Stimulated activated CD8-positive, alpha-beta memory T cell treated with anti-CD3 and anti-CD28 coated beads, Interleukin-4, amount 100 ng/mL, for 1 hour (primary cell): ENCODE measurements at places on chromosomes 7 and 10.

DNA sequence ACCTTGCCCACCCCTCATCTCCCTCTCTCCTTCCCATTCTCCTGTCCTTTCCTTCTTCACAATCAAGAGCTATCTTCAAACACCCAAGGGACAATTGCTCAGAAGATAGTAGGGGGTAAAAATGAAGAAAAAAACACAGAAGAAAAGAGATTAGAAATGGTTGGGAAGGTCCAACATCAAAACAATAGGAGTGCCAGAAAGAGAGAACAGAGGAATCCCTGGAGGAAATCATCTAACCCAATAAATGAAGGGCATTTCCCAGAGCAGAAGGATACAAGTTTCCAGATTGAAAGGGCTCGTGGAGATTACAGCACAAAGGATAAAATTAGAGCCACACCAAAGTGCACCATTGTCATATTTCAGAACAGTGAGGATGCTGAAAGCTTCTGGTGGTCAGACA, 145.6 kb downstream of the OAT start:
- DNase-seq = no peak

GRCh38 chr10:70432561-70433263, 8.8 kb downstream of the NODAL start:
- DNase-seq = no peak

DNA sequence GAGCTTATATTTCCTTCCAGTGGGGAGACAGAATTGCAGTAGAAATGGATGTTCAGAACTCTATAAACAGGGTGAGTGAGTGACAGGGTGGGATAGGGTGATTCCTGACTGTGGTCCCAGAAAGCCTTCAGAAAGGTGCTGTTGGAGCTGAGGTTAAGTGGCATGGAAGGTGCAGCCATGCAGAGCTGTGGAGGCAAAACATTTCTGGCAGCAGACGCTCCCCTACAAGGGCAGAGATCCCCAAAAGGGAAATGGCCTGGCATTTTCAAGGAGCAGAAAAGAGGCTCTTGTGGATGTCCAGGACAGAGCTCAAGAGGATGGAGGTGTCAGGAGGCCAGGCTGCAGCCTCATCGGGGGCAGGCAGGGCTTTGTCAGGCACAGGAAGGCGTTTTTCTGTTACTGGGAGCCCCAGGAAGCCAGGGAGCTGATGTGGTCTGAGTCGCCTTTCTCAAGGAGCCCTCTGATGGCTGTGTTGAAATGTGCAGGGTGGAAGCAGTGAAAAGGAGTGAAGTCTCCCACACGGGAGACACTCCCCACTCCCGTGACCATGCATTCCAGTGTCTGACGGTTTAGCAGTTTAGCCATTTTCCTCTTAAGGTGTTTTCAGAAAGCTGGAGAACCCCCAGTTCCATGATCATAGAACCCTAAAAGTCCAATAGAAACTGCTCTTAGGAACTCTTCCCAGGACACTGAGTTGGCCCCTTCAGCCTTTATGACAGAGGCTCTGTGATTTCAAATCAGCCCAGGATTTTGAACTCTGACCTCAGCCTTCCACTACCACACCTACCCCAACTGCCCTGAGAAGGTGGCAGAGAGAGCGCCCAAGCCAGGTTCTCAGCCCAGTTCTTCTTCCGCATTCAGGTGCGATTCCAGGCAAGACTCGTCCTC, 96.2 kb downstream of the C10orf105 start:
- DNase-seq = no peak

- no peak for DNase-seq
These were observed 41.7 kb downstream of the SP8 start for GRCh38 chr7:20744954-20745446.

- DNase-seq = no peak
These were observed 62.1 kb downstream of the NPY start for GRCh38 chr7:24346129-24346528.

- no peak for DNase-seq
These were observed 354.2 kb downstream of the DNAJB6 start for GRCh38 chr7:157690833-157691585.

GRCh38 chr10:103630156-103630555, 136.7 kb downstream of the NEURL1 start:
- no peak for DNase-seq
